Activated CD8-positive, alpha-beta memory T cell treated with anti-CD3 and anti-CD28 coated beads, Interleukin-2, amount 50 U/mL, for 4 hours (primary cell): ENCODE measurements at places on chromosomes 1 and 21.

GRCh38 chr21:31338908-31339368 lies 5.1 kb downstream of the TIAM1 start:
- DNase-seq: no peak

- no peak for DNase-seq
Observed at GRCh38 chr1:174007851-174008250, 14.3 kb downstream of the RC3H1 start.

GRCh38 chr1:159959451-159959850 lies 5.4 kb upstream of the SLAMF9 start:
- no peak for DNase-seq

GRCh38 chr1:214463596-214463995 lies 87.8 kb downstream of the PTPN14 start:
- no peak for DNase-seq

DNA sequence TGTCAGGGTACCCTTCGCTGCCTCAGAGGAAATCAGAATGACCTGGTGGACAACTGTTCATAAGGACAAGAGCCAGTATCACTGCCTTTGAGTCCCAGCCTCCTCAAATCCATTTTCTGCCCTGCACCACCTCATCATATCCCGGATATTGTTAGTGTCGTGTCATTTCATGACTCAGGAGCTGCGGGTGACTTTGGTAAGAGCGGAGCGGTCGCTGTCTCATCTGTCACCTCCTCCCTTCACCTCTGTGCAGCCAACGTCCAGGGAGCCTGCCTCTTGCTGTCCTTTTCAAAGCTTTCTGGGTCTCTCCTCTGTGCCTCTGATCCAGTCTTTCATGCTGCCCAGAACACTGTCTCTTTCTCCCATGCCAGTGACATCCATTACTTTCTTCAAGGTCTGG lies 7.0 kb upstream of the C1orf198 start:
- DNase-seq: no peak

DNA sequence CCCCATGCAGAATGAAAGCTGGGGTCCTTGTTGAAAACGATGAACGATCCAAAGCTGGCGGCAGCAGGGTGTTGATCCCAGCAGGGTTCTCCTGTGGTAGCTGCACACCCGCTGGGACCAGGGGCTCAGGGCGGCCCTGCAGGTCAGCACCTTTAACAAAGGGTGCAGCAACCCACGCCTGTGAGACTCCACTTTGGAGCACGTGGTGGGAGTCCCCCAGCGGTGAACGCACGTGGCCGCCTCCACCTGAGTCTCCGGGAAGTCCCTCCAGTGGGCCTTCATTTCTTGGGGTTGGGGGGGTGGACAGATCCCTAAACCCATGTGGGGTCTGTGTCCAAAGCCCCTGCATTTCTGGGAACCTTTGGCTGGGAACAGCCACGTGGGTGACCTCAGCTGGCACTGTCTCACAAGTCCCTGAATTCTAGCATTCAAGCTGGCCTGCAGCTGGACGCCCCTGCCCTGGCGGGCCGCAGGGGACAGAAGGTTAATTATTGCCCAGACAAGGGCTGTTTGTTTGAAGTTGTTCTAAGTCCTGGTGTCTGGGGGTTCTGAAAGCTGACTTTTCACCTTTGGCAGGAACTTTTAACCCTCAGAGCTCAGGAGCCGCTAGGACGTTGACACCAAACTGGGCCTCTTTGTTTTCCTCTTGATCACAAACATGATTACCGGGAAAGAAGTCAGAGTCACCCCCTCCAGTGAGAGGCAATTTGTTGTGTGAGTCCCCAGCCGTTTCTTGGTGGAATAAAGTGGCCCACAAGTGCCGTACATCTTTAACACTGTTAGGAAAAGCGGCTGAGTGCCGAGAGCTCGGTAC lies 64.5 kb downstream of the COL18A1 start:
- DNase-seq: no peak

GRCh38 chr21:44742418-44743153 lies 31.2 kb upstream of the TSPEAR start:
- DNase-seq: no peak

DNA sequence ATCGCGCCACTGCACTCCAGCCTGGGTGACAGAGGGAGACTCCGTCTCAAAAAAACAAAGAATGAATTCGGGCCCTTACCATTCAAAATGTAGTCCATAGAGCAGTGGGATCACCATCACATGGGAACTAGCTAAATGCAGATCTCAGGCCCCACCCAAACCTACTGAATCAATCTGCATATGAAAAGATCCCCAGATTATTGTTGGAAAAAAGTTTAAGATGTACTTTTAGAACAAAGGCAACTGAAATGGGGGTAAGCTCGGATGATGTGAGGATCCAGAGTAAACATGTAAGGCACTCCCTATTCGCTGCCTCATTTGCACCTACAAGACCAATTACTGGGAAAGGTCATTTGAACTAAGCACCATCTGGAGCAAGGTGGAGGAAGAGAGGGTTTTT lies 803 bp upstream of the FLAD1 start:
- DNase-seq: no peak

DNA sequence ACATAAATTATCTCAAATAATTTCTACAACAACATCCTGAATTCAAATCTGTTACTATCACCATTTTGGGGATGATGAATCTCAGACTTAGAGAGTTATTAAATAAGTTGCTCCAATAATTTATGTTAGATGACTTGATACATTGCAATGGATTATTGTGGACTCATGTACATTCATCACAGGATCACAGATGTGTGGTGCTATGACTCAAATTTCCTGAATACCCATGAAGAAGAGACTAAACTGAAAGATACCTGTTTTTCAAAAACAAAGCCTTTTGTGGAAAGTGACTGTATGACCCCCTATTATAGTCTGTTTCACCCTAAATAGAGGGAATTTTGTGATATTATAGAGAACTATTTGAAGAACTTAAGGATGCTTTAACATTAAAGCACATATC lies 315.0 kb downstream of the PLA2G4A start:
- no peak for DNase-seq

DNA sequence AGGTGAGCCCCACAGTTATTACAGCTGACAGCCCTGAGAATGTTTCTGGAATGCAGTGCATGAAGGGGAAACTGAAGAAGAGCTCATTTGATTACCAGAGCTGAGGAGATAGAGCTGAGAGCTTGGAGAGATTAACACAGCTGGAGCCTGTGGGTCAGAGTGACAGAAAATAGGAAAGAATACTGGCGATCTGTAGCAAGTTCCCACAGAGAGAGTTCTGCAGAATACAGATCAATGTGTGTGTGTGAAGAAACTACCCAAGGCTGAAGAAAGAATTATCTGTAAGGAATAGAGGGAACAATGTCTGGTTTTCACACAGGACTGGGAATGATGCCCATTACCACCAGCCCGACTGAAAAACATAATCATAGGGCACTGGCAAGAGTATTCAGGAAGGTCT lies 103.6 kb upstream of the SNX7 start:
- no peak for DNase-seq

- no peak for DNase-seq
Observed at GRCh38 chr1:182085726-182086125, 24.2 kb upstream of the ZNF648 start.

DNA sequence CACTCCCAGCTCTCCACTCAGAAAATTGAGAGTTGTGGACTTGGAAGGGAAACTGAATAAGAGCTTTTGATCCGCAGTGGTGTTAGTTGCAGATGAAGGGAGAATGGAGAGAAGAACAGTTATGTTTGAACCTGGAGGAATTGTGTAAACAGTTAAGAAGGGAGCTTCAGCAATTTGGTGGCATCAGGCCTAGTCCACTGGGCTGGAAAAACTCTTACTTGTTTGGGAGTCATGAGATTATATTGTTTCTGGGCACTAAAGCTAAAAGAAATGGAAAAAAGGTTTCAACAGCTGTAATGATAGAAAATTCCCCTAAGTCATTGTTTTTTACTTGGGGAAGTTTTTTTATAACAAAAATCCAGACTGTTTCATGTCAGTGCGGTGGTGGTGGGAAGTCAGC lies 256.1 kb upstream of the C1orf87 start:
- DNase-seq: no peak

GRCh38 chr1:151715726-151716404 lies 738 bp downstream of the CELF3 start:
- DNase-seq: no peak

DNA sequence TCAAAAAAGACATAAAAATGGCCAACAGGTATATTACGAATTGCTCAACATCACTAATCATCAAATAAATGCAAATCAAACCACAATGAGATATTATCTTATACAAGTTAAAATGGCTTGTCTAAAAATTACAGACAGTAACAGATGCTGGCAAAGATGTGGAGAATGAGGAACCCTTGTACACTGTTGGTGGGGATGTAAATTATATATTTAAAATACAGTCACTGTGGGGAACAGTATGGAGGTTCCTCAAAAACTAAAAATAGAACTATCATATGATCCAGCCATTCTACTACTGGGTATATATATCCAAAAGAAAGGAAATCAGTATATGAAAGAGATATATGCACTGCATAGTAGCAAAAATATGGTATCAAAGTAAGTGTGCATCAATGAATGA lies 1037.2 kb upstream of the B3GALT2 start:
- DNase-seq: no peak

DNA sequence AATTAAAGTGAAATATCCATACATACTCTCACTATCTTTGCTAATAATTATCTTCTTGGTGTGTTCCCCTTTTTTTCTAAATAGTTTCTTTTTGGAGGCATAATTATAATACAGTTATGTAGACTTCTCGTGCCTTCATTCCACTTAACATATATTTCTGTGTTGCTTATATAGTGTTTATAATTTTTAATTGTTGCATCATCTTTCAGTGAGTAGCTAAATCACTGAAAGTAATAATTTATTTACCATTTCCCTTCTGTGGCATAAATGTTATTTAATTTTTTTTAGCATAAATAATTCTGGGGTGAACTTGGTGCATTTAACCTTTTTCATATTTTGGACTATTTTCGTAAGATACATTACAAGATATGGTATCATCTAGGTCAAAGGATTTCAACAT lies 38.3 kb downstream of the SMAP2 start:
- no peak for DNase-seq

DNA sequence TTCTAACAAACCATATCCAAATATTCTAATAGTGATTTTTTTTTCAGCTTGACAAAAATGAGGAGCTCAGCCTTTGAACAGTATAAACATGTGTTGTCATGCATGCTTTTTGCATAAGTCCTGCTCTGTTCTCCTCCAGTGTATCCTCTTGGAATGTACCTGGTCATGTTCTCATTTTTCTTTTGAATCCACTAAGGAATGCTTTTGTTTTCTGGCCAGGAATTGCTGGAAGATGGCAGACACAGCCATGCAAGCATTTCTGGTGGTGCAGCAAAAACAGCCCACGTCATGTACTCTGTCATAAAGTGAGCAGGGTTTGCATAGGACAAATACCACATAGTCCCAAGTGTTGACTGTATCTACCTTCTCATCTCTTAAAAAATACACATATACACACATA lies 11.5 kb upstream of the PLD5 start:
- no peak for DNase-seq

GRCh38 chr21:44415073-44416025 lies 40.0 kb upstream of the LRRC3 start:
- no peak for DNase-seq

- DNase-seq: no peak
Observed at GRCh38 chr1:170618421-170618820, 45.5 kb upstream of the PRRX1 start.

GRCh38 chr1:3038113-3038551 lies 16.9 kb downstream of the ACTRT2 start:
- no peak for DNase-seq

DNA sequence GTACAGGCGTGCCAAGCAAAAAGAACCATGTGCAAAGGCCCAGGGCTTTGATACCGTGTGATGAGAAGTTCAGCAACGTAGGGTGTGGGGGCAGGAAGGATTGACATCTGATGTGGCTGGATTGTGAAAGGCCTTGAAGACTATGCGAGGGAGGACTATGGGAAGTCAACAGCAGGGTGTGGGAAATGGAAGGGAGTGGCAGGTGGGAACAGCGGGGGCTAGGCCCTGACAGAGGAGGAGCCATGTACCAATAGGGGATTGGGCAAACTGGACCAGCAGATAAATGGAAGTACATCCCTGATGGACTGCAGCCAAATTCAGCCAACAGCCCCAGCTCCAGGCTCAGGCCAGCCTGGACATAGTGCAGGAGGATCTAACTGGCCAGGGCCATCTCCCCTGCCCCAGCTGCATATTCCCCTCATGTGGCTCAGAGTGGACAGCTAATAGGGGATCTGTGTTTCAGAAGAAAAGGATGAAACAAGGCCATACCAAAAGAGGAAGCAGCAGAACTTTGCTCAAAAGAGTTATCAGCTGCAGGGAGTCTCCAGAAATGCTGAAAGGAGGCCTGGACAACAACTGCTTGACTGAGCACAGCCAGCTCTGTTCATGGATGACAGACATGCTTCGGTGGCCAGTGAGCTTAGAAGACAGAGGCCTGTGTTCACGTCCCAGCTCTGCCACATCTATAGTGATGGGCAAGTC lies 140.2 kb upstream of the SGIP1 start:
- no peak for DNase-seq

GRCh38 chr1:26560403-26560780 lies 30.8 kb downstream of the RPS6KA1 start:
- no peak for DNase-seq

DNA sequence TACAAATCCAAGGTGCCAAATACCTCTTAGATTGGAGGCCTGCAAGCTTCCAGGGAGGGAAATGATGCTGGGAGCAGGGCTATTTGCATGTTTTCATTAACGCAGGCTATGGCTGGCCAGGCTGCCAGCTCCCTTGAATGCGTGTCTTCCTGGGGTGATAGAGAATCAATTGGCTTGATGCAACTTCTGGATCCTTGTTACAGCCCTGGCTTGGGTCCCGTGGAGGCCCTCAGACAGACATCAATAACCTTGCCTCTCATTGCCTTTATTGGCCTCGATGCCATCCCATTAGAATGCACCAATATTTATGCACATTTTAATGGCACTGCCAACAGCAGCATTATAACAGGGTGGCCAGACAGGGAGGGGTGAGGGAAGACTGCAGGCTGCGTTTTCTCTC lies 54.0 kb downstream of the TNR start:
- DNase-seq: no peak

DNA sequence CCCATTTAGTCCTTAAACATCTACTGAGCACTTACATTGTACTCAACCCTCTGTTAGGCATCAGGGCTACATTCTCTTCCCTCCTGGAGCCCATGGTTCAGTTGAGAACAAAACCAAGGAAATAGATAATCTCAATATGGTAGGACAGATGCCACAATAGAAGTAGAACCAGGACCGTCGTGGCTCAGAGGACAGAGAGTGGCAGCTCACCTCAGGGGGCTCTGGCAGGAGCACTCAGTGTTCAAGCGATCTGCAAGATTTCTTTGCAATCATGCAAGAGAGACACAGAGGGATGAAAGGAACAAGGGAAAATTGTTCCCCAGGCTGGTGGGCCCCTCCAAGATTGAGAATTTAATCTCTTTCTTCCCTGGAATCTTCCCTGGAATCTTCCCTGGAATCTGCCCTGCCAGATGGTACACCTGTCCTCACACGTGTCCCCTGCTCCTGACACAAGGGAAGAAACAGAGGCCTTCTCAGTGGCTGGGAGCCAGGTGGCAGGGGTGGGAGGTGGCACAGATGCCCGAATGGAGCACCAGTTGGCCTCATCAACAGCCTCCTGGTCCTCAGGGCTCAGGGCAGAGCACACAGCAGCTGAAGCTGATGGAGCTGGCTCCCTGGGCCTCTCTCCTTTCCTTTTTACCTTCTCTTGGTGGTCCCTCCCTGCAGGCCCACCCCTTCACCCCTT lies 135.4 kb downstream of the PLXNA2 start:
- DNase-seq: no peak

GRCh38 chr1:221972276-221973235 lies 230.7 kb upstream of the DUSP10 start:
- DNase-seq: no peak

- DNase-seq: no peak
Observed at GRCh38 chr1:201221201-201221846, 30.7 kb downstream of the IGFN1 start.
